SJSA1 (cell line): ENCODE measurements at places on chromosomes 12 and 14.

DNA sequence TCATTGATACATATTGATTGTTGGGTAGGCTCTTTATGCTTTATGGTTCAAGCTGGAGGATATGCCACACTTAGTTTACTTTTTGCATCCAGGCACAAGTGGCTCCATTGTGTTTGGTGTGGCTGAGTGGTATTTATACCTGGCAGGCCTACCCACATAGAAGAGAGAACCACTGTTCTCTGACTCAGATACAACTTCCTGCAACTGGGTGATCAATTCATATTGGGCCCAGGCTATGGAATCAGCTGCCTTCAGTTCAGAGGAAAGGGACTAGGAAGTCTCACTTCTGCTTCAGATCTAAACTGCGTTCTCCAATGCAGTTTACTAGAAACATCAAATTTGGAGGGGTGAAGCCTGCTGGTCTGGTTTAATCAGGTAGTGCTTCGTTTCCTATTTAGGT, 49.8 kb upstream of the LRRK2 start:
- no peak for DNase-seq
- no peak overlapping the region for H3K27ac ChIP-seq
- no peaks in the 10 kb centered on the region for H3K4me1 ChIP-seq

DNA sequence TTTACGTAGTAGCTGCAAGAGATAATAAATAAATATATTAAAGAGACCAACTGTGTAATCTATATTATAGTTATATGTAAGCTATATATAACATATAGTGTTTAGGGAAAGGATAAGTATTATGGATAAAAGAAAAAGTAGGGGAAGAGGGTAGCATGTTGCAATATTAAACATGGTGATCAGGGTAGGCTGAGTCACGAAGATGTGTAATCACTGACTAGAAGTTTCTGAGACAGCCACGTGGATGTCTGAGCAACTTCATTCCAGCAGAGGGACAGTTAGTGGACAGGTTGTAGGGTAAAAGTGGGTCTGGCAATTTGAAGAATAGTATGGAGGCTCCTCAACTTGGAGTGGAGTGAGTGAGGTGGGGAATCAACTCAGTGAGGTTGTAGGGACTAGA, 109.7 kb downstream of the ANO4 start:
- H3K36me3 ChIP-seq, result no peaks in the 10 kb centered on the region
- no peak overlapping the region for H3K27ac ChIP-seq
- no peak overlapping the region for H3K4me3 ChIP-seq
- no peaks in the 10 kb centered on the region for H3K4me1 ChIP-seq
- H3K27me3 ChIP-seq, result no peaks in the 10 kb centered on the region

- H3K27ac ChIP-seq, result no peak overlapping the region
- no peaks in the 10 kb centered on the region for H3K4me1 ChIP-seq
- no peak for DNase-seq
- H3K27me3 ChIP-seq, result no peaks in the 10 kb centered on the region
- no peaks in the 10 kb centered on the region; the same call in 1 of the 2 replicates for H3K36me3 ChIP-seq
- H3K4me3 ChIP-seq, result no peak overlapping the region
These were observed 35.3 kb downstream of the SDR9C7 start for GRCh38 chr12:56898938-56899337.

DNA sequence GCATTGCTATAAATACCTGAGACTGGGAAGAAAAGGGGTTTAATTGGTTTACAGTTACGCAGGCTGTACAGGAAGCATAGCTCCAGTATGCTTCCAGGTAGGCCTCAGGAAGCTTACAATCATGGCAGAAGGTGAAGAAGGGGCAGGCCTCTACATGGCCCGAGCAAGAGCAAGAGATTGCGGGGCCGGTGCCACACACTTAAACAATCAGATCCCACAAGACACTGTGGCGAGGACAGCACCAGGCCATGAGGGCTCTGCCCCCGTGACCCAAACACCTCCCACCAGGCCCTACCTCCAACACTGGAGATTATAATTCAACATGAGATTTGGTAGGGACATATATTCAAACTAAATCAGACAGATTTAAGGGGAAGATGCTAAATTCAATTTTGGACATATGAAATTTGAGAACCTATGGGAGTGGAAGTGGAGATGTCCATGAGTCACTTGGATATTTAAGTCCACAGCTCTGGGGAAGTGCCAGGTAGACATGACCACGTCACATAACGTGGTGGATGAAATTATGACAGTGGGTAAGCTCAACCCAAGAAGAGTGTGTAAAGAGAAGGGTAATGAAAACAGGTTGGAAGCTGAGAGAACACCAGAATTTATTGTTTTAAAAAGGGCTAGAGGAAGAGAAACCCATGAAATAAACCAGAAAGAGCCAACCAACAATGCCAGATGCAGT, 1.5 kb upstream of the LTA4H start:
- H3K27me3 ChIP-seq, result 0 out of 2 replicates have a peak, but pooled peaks cover 3% of the 10 kb centered on the region
- peaks cover 13% of the 10 kb centered on the region for H3K4me1 ChIP-seq
- H3K4me3 ChIP-seq, result no peak overlapping the region

DNA sequence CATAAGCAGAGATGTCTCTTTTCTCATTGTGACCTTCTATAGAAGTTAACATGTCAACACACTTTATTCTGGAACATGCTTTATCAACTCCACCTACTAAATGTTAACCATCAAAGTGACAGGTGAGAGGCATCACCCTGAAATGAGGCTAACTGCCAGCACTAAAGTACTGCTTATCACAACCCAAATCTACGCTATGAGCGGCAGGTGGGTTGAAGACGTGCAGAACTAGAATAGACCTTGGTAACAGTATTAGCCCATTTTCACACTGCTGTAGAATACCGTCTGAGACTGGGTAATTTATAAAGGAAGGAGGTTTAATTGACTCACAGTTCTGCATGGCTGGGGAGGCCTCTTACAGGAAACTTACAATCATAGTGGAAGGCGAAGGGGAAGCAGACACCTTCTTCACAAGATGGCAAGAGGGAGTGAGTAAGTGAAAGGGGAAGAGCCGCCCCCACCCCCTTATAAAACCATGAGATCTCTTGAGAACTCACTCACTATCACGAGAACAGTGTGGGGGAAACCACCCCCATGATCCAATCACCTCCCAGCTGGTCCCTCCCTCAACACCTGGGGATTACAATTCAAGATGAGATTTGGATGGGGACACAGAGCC, 359.0 kb downstream of the SEC23A start:
- H3K27ac ChIP-seq, result no peak overlapping the region
- no peak for DNase-seq
- no peaks in the 10 kb centered on the region for H3K36me3 ChIP-seq
- no peak overlapping the region for H3K4me3 ChIP-seq

GRCh38 chr12:96233939-96234461, 39.8 kb downstream of the ELK3 start:
- no peak for DNase-seq
- H3K36me3 ChIP-seq, result peaks cover 42% of the 10 kb centered on the region
- H3K4me1 ChIP-seq, result peaks cover 25% of the 10 kb centered on the region

- H3K27ac ChIP-seq, result no peak overlapping the region
- DNase-seq, result no peak
- H3K4me1 ChIP-seq, result no peaks in the 10 kb centered on the region
- H3K4me3 ChIP-seq, result no peak overlapping the region
These were observed 514.8 kb downstream of the SLC6A15 start for GRCh38 chr12:84397846-84398245.

DNA sequence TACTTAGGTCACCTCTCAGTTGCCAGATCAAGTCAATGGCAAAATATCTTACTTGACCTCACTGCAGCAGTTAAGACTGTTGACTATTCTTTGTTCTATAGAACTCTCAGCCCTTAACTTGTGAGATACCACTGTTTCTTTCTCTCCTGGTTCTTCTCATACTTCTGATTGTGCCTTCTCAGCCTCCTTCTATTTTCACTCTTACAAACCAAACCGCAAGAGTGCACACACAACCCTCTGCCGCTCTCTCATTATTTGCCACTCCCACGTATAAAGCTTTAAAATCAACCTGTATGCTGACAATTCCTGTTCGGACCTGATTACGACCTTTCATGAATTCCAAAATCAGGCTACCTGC, 4.5 kb downstream of the E2F7 start:
- H3K4me1 ChIP-seq, result peaks cover 35% of the 10 kb centered on the region
- no peak overlapping the region for H3K4me3 ChIP-seq
- no peak for DNase-seq
- no peak overlapping the region for H3K27ac ChIP-seq
- H3K36me3 ChIP-seq, result peaks cover 87% of the 10 kb centered on the region

GRCh38 chr12:102961466-102961855, 4.0 kb downstream of the ASCL1 start:
- H3K27me3 ChIP-seq, result peaks cover 72% of the 10 kb centered on the region
- H3K4me3 ChIP-seq, result no peak overlapping the region
- no peak for DNase-seq
- peaks cover 4% of the 10 kb centered on the region; the same call in 1 of the 2 replicates for H3K4me1 ChIP-seq

GRCh38 chr14:38065106-38065762, 142.5 kb upstream of the SSTR1 start:
- no peaks in the 10 kb centered on the region for H3K4me1 ChIP-seq
- no peak for DNase-seq
- no peak overlapping the region for H3K4me3 ChIP-seq

GRCh38 chr12:75690296-75690955, 179.0 kb upstream of the KRR1 start:
- H3K4me3 ChIP-seq, result no peak overlapping the region
- peak; percentile 73 for DNase-seq
- peaks cover 13% of the 10 kb centered on the region for H3K4me1 ChIP-seq
- H3K27ac ChIP-seq, result peak overlapping the region; percentile 51
- H3K27me3 ChIP-seq, result no peaks in the 10 kb centered on the region

DNA sequence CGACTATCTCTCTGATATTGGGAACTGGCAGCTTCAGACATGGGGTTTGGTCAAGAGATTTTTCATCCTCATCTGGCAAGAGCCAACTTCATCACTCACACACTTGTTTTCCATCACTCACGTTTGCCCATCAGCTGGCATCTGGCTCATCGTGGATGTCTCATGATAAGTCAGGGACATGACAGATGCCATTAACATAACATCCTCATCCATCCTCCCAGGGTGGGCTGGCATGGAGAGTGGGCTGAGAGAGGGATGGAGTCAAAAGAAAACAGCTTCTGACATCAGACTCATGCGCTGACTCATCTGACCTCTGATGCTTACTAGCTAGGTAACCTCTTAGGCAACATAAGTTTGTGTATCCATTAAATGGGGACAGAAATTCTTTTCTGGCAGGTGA, 1.8 kb upstream of the VSX2 start:
- no peak overlapping the region for H3K4me3 ChIP-seq
- H3K4me1 ChIP-seq, result no peaks in the 10 kb centered on the region
- no peak overlapping the region for H3K27ac ChIP-seq
- H3K36me3 ChIP-seq, result no peaks in the 10 kb centered on the region
- DNase-seq, result no peak
- peaks cover 49% of the 10 kb centered on the region for H3K27me3 ChIP-seq

DNA sequence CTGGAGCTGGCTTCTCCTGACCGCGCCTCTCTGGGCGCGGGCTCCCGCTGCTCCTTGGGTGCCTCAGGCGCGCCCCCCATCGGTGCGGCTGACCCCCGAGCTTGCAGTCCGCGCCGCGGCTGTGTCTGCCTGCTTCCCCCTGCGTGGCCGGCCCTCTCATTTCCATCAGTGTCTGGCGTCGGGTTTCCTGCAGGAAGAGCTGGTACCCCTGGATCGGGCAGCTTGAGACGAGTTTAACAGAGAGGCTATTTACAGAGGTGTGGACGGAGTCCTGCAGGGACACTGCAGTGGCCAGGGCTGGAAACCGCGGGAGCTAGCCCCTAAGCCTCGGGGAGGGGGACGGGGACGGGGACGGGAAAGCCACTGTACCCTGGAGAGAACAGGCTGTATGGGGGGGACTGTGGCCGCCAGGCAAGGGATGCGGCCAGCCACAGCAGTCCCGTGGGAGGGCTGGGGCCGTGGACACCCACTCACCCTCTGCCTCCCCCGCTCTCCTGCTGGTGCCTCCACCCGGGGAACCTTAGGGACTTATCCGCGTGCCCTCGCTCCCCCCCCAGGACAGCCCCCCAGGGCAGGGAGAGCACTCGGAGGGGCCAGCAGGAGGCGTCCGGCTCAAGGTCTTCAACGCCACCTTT, 3.7 kb upstream of the CACNA2D4 start:
- H3K27ac ChIP-seq, result no peak overlapping the region
- H3K36me3 ChIP-seq, result no peaks in the 10 kb centered on the region
- H3K4me1 ChIP-seq, result no peaks in the 10 kb centered on the region
- H3K27me3 ChIP-seq, result peaks cover 63% of the 10 kb centered on the region
- DNase-seq, result no peak
- H3K4me3 ChIP-seq, result no peak overlapping the region

- no peaks in the 10 kb centered on the region for H3K27me3 ChIP-seq
- no peak overlapping the region for H3K4me3 ChIP-seq
- H3K36me3 ChIP-seq, result no peaks in the 10 kb centered on the region
- no peak for DNase-seq
- H3K4me1 ChIP-seq, result peaks cover 27% of the 10 kb centered on the region
- no peak overlapping the region for H3K27ac ChIP-seq
These were observed 129.3 kb downstream of the ZFP36L1 start for GRCh38 chr14:68663385-68664076.

DNA sequence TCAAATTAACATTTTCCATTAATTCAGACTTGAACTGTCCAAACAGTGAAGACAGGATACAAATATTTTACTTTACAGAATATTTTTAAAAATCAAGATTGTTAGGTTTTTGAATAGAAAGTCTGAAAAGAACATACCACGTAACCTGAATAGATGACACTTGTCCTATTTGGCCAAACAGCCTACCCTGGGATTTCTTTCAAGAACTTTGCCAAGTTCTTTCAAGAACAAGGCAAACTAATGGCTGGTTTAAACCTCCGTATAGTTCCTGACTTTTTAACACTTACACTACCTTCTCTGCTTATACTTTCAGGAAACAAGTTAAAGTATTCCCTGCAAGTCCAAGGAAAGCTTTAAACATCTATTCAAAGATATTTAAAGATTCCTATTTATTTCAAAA, 35.0 kb downstream of the MAP4K5 start:
- H3K36me3 ChIP-seq, result peaks cover 27% of the 10 kb centered on the region
- H3K27ac ChIP-seq, result no peak overlapping the region
- peaks cover 20% of the 10 kb centered on the region for H3K4me1 ChIP-seq

DNA sequence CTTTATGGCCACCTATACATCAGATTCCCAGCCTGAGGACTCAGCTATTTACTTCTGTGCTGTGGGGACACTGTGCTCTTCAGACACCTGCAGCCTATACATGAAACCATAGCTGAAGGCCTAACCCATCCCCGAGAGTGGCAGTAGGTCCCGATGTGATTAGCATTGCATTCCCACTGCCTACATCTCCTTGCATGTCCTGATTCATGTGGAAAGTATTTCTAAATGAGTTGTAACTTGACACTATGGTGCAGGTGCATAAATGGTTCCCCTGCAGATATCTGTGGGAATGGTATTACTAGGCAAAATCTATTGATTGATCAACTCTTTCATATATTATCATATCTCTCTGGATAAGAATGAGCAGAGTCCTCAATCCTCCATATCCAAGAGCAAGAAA, 433.5 kb downstream of the DAD1 start:
- no peaks in the 10 kb centered on the region for H3K36me3 ChIP-seq
- no peak overlapping the region for H3K27ac ChIP-seq
- H3K4me1 ChIP-seq, result no peaks in the 10 kb centered on the region
- no peak for DNase-seq
- H3K4me3 ChIP-seq, result no peak overlapping the region

GRCh38 chr14:64734990-64735389, 30.8 kb downstream of the PLEKHG3 start:
- peaks cover 89% of the 10 kb centered on the region for H3K36me3 ChIP-seq
- H3K4me3 ChIP-seq, result no peak overlapping the region
- DNase-seq, result no peak
- H3K27ac ChIP-seq, result no peak overlapping the region
- H3K27me3 ChIP-seq, result no peaks in the 10 kb centered on the region

GRCh38 chr12:76216585-76217472, 131.4 kb downstream of the BBS10 start:
- peaks cover 8% of the 10 kb centered on the region for H3K4me1 ChIP-seq
- H3K27ac ChIP-seq, result no peak overlapping the region
- DNase-seq, result no peak
- no peak overlapping the region for H3K4me3 ChIP-seq

GRCh38 chr12:48285751-48286650, 64.7 kb downstream of the ZNF641 start:
- H3K27me3 ChIP-seq, result peaks cover 22% of the 10 kb centered on the region
- peak; percentile 70 for DNase-seq
- H3K4me3 ChIP-seq, result no peak overlapping the region
